T-helper 22 cell (primary cell): ENCODE measurements at places on chromosomes 12 and 14.
A peak's percentile ranks its signal among the peaks of the same experiment; 100 is the strongest.

- DNase-seq, result no peak
Measured at GRCh38 chr14:31965735-31966598, 111.1 kb upstream of the ARHGAP5 start.

GRCh38 chr14:65159281-65160062, 57.2 kb upstream of the MAX start:
- DNase-seq, result no peak

GRCh38 chr12:125684968-125685790, 619.9 kb downstream of the AACS start:
- no peak for DNase-seq

GRCh38 chr12:81350309-81350708, 272.4 kb downstream of the ACSS3 start:
- no peak for DNase-seq

- DNase-seq, result no peak
Measured at GRCh38 chr12:29552994-29553748, 55.7 kb upstream of the OVCH1 start.

GRCh38 chr12:2238111-2238510, 185.3 kb downstream of the CACNA1C start:
- no peak for DNase-seq

DNA sequence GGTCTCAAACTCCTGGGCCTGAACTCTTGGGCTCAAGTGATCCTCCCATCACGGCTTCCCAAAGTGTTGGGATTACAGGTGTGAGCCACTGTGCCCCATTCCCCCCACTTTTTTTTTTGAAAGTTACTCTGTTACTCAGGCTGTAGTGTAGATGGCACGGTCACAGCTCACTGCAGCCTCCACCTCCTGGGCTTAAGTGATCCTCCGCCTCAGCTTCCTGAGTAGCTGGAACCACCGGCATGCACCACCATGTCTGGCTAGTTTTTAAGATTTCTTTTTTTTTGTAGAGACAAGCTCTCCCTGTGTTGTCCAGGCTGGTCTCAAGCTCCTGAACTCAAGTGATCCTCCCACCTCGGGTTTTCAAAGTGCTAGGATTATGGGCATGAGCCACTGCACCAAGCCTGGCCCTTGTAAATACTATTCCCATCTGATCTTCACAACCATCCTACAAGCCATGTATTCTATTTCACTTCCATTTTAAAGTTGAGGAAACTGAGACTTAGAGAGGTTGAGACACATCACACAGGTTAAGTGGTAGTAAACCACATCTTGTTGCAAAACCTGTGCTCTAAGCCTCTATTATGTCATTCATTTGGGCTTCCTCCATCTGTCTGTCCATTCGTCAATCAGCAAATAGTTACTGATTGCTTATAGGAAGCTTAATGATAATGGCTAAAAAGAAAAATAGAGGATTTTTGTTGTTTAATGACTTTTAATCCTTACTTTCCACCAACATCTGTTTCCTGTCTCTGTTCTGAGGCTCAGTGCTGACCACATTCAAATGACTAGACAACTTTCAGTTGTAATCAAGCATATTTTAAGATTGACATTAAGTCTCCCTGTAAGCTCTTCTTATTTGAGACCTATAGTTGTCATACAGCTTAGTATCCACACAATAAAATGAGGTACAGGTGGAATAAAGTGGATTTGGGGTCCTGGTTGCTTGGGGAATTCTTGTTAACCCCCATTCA, 9.2 kb downstream of the ASCL4 start:
- no peak for DNase-seq

GRCh38 chr12:89657066-89657465, 51.6 kb downstream of the ATP2B1 start:
- DNase-seq, result no peak

GRCh38 chr12:66352899-66353298, 50.6 kb downstream of the HELB start:
- DNase-seq, result no peak

DNA sequence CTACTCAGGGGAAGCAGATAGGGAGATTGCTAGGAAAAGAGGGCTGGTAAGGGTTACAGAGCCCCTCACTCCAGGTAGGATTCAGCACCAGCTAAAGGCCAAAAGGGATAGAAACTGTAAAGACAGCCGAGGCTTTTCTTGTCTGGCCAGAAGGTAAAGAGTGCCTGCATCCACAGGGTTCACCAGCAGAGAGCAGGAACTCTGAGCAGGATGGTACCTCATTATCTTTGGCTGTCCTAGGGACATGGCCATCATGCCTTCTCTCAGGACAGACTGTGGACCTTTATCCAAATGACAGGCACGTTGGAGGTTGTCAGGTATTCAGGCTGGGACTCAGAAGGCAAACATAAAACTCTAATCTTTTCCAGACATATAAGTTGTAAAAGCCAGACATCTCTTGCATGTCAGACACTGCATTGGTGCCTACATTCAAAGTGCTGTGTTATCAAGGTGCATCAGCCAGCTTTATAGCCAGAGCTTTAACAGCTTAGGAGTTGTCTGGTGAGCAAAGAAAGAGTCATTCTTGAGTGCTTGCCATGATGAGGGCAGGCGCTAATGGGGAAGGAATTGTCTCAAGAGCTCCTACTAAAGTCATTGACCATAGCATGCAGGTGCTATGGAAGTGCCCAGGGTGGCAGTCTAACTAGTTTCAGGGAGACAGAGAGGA, 89.5 kb downstream of the PELI2 start:
- DNase-seq, result no peak

DNA sequence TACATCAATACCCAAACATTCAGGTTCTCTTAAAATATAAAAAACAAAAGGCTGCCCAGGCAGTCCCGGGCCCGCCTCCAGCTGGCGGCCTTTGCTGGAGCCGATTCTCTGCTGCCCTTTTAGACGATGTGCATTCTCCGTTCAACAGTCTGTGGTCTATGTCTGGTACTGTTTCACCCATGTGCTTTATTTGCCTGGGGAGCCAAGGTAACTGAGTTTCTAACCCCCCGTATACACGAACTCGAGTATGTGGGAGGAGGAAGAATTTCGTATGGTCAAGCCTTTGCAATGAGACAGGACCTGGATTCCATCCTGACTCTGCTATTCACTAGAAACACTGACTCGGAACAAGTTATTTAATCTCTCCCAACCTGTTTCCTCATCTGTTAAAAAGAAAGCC, 54.1 kb upstream of the GPR68 start:
- no peak for DNase-seq

DNA sequence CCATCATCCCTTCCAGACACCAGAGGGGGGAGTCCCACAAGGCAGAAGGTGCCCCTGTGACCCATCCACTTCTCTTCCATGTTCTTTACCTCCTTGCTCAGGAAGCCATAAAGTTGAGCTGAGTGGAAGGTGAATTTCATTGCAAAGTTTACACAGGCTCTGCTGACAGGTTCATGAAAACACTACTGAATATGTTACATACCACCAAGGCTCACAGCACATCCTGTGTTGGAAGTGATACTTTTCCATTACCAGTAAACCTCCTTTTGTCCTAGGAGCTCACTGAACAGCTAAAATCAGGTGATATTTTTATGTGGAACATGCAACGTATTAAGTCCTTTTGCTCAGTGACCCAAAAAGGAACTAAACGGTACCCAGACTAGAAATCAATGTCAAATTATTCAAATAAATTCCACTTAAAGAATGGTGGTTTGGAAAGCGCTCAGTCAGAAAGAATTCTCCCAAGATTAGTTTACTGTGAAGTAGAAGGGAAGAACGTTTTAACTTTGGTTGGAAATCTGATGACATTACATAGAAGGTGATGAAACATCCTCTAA, 196.2 kb upstream of the NUDT4 start:
- DNase-seq, result no peak

DNA sequence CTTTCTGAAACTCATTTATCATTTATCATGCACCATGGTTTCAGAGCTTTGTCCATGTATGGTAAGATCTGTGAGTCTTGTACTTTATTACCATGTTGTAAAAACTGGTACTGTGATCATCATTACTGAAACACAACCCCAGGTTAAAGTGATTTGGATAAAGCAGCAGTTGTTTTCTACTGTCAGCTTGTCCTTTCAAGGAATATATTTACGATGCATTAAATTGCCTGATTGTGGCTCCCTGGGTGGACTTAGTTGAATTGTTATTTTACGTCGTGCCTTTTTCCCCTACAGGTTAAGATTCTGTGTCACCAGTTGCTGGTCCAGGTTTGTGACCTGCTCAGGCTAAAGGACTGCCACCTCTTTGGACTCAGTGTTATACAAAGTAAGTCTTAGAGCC, 46.1 kb downstream of the FRMD6 start:
- DNase-seq, result no peak

DNA sequence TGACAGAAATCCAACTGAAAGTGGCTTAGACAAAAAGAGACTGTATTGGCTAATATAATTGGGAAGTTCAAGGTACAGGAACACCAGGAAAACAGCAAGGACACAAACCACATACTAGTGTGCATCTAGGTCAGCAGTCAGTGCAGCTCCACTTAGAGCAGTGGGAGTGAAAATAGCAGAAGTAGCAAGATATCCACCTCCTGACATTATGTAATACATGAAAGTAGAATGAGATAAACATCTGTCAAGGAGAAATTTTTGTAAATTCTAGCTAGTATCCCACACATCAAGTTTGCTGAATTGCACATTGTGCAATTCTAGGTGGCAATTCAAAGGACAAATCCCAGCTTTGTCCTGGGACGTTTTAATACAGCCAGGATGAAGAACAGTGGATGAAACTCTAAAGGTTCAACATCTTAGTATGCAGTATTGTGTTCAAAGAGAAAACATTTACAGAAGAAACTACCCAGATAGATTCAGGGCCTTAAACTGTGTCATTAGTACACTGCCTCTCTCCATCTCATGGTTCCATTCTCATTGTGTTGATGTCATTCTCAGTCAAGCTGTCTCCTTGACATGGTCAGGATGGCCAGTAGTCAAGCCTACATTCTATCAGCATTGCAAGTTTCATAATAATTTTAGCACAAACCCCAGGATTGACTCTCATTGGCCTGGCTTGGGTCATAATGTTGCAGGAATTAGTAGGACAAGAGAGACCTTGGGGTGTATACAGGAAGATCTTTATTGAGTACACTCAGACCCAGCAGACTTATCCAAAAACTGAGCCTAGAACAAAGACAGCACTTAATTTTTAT, 56.8 kb downstream of the SDR9C7 start:
- DNase-seq, result no peak

GRCh38 chr14:58639842-58640484, 2.2 kb downstream of the DACT1 start:
- DNase-seq, result no peak

DNA sequence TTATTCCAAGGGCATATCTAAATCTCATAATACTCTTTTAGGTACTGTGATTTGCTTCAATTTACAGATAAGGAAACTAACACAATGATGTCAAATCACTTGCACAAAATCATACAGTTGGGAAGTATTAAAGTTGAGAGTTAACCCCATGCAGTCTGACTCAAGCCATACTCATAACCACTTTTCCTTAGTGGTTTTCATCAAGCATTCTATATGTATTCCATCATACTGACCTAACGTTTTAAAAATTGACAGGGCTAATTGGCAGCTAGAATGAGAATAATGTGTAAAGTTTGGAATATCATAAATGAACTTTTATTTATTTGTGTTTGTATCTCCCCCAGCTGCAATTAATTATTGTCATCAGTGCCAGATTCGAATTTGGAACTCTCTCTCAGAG, 20.9 kb downstream of the PUS7L start:
- DNase-seq, result no peak

DNA sequence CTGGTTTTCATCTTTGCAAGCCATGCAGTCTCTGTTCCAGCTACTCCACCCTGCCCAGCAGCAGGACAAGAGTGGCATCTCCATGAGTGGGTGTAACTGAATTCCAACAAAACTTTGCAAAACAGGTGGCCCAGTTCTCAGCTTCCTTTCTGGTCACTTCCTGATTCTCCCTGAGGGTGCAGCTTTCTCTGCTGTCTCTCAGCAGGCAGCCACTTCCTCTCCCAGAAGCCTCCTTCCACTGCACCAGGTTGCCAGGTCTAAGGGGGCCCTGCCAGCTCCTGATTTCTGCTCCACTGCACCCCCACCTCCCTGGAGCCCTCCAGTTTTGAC, 341.0 kb upstream of the FKBP4 start:
- DNase-seq, result no peak

DNA sequence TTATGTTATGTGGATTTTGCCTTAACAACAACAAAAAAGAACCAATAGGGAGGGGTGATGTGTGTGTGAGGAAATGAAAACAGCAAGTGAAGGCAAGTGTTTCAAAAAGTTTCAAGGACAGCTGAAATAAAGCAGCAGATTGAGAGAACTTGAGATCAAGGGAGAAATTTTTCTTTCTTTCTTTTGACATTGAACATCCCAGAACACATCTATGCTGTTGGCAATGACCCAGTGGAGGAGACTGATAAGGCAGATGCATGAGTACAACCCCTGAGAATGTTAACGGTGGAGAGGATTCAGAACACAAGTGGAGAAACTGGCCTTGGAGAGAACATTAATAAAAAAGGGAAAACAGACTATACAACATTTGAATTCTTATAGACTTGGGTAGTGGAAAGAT, 2.9 kb downstream of the LLPH start:
- no peak for DNase-seq

DNA sequence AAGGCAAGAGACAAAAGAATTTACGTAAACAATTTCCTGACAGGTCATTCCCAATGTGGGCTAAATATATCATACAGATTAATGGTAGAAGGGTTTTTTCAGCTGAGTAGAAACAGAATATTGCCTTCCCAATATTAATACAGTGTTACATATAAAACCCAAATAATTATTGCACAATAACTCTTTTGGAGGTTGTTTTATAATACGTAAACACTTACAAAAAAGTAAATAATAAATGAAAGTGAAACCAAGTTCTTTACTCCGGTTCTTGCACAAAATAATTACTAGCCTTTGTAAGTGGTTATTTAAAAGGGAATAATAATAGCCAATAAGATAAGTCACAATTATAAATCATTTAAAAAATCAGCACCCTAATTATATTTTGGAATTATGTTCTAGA, 118.6 kb upstream of the SSTR1 start:
- no peak for DNase-seq

- peak; percentile 15 for DNase-seq
Measured at GRCh38 chr12:26097046-26097878, 27.6 kb downstream of the BHLHE41 start.

- no peak for DNase-seq
Measured at GRCh38 chr14:66401449-66402095, 84.6 kb upstream of the CCDC196 start.
